ENCODE measurements at places on chromosomes 5 and 9. TPM values are rescaled to one million over a fixed set of nuclear protein-coding genes. Genes with fewer than 3 reads are reported as not detected.

GRCh38 chr9:76962732-76963131, 56.7 kb upstream of the FOXB2 start:
- H3K27ac ChIP-seq: no peak overlapping the region
- no peaks in the 10 kb centered on the region for H3K27me3 ChIP-seq
- H3K4me3 ChIP-seq: no peak overlapping the region
- no peaks in the 10 kb centered on the region for H3K4me1 ChIP-seq
- no peak for DNase-seq
- no peaks in the 10 kb centered on the region for H3K36me3 ChIP-seq

GRCh38 chr9:70747261-70747718, 332.8 kb upstream of the KLF9 start:
- H3K4me3 ChIP-seq: no peak overlapping the region
- no peak for DNase-seq
- no peaks in the 10 kb centered on the region for H3K4me1 ChIP-seq
- no peaks in the 10 kb centered on the region for H3K36me3 ChIP-seq
- H3K27me3 ChIP-seq: no peaks in the 10 kb centered on the region

- no peaks in the 10 kb centered on the region for H3K36me3 ChIP-seq
- no peak overlapping the region for H3K27ac ChIP-seq
- H3K27me3 ChIP-seq: no peaks in the 10 kb centered on the region
- no peak overlapping the region for H3K4me3 ChIP-seq
- DNase-seq: no peak
These were observed 269.8 kb downstream of the NR3C1 start for GRCh38 chr5:143133721-143134120.

DNA sequence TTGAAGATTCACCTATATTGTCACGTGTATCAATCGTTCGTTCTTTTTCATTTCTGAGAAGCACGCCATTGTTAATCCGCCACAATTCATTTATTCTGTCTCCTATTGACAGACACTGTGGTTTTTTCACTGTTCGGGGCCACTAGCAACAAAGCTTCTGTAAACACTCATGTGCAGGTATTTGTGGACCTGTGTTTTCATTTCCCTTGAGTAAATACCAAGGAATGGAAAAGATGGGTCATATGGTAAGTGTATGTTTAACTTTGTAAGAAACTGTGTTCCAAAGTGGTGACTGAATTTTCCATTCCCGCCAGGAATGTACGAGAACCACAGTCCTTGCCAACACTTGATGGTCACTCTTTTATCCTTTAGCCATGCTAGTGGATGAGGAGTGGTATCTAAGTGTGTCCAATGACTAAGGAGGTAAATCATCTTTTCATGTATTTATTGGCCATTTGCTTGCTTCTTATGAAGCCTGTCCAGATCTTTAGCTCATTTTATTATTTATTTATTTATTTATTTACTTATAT, 10.7 kb downstream of the ABO start:
- no peak for DNase-seq
- no peaks in the 10 kb centered on the region for H3K4me1 ChIP-seq
- H3K36me3 ChIP-seq: no peaks in the 10 kb centered on the region
- H3K4me3 ChIP-seq: no peak overlapping the region

DNA sequence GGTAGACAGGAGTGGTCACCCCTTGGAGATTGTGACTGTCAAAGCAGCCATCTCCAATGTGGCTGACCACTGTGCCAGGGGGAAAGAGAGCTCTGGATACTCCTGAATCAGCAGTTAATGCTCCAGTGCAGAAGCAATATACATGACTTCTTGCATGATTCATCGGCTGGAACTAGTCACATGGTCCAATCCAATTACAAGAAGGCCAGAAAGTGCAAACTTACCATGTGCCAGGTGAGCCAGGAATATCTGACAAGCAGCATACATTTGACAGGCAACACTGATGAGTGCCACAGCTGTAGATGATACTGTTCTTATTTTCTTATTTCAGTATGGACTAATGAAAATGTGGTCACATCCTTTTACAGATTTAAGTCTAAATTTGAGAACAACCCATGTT, 440.0 kb upstream of the MPDZ start:
- H3K27ac ChIP-seq: no peak overlapping the region
- no peaks in the 10 kb centered on the region for H3K36me3 ChIP-seq
- no peaks in the 10 kb centered on the region for H3K4me1 ChIP-seq
- no peaks in the 10 kb centered on the region for H3K27me3 ChIP-seq
- no peak for DNase-seq

GRCh38 chr5:99179206-99179605, 250.4 kb upstream of the CHD1 start:
- no peaks in the 10 kb centered on the region for H3K36me3 ChIP-seq
- no peak overlapping the region for H3K4me3 ChIP-seq
- no peak for DNase-seq
- no peaks in the 10 kb centered on the region for H3K4me1 ChIP-seq
- no peaks in the 10 kb centered on the region for H3K27me3 ChIP-seq

GRCh38 chr9:134709512-134710270, 68.1 kb downstream of the COL5A1 start:
- H3K4me3 ChIP-seq: no peak overlapping the region
- H3K27me3 ChIP-seq: no peaks in the 10 kb centered on the region
- no peak overlapping the region for H3K27ac ChIP-seq
- no peaks in the 10 kb centered on the region for H3K36me3 ChIP-seq
- DNase-seq: no peak

GRCh38 chr5:15993334-15993733, 186.3 kb downstream of the MARCHF11 start:
- no peaks in the 10 kb centered on the region for H3K4me1 ChIP-seq
- H3K4me3 ChIP-seq: no peak overlapping the region
- no peak for DNase-seq
- H3K36me3 ChIP-seq: no peaks in the 10 kb centered on the region
- H3K27ac ChIP-seq: no peak overlapping the region

DNA sequence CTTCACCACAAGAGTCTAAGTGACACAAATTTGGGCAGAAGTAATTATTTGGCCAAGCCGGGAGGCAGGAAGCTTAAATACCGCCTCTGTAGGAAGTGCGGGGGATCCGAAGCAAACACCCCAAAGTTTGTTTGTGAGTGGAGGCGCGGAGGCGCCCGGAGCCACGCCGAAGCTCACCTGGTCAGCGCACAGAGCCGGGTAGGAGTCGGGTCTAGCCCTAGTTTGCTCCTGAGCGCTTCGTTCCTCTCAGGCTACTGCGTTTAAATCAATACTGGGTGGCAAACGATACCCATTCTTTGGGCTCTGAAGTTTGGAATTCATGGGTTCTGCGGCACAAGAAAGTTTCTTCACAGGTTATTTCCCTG, 855 bp downstream of the MCC start:
- H3K4me1 ChIP-seq: no peaks in the 10 kb centered on the region
- H3K27me3 ChIP-seq: peaks cover 14% of the 10 kb centered on the region
- H3K36me3 ChIP-seq: no peaks in the 10 kb centered on the region
- peak overlapping the region; percentile 31 for H3K4me3 ChIP-seq

- H3K4me3 ChIP-seq: no peak overlapping the region
- H3K4me1 ChIP-seq: no peaks in the 10 kb centered on the region
- no peak overlapping the region for H3K27ac ChIP-seq
- DNase-seq: no peak
- no peaks in the 10 kb centered on the region for H3K36me3 ChIP-seq
These were observed 358.9 kb downstream of the ICE1 start for GRCh38 chr5:5781335-5781734.

DNA sequence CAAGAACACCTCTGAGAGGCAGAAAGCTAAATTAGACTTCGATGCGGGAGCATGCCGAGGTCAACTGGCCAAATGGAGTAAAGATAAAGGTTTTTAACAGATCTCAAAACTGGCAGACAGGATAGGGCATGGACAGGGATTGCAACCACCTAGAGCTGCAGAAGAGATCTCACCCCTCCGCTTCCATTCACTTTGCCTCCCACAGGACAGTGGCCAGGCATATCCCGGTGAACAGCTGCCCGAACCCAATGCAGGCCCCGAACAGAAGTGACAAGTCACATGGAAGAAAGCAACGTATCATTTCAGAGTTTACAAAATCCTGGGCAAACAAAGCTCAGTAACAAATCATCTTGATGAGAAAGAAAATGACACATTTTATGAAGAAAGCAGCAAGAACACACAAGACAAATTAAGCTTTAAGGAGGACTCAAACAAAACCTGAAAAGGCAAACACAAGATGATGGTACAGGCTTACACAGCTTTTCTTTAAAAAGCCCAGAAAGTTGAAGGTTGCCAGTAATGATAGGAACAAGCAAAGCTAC, 18.4 kb downstream of the RNF130 start:
- H3K36me3 ChIP-seq: no peaks in the 10 kb centered on the region
- no peak overlapping the region for H3K27ac ChIP-seq
- DNase-seq: no peak
- H3K4me3 ChIP-seq: no peak overlapping the region
- H3K27me3 ChIP-seq: no peaks in the 10 kb centered on the region

DNA sequence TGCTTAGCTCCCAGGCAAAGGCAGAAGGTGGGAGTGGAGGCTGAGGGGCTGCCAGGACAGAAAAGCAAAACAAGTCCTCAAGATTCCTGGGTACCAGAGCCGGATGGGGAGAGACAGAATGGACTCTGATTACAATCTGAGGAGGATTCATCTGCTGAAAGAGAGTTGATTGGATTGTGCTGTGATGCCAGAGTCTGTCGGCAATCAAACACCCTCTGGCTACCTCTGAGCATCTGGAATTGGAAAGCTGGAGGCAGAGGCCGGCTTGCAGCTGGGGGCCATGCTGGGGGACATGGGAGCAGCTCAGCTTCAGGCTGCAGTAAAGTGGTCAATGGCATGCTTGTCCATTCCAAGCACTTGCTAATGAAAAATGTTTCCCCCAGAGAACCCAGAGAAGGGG, 59.3 kb downstream of the ASTN2 start:
- no peak for DNase-seq
- H3K4me1 ChIP-seq: no peaks in the 10 kb centered on the region
- H3K4me3 ChIP-seq: no peak overlapping the region
- no peak overlapping the region for H3K27ac ChIP-seq

DNA sequence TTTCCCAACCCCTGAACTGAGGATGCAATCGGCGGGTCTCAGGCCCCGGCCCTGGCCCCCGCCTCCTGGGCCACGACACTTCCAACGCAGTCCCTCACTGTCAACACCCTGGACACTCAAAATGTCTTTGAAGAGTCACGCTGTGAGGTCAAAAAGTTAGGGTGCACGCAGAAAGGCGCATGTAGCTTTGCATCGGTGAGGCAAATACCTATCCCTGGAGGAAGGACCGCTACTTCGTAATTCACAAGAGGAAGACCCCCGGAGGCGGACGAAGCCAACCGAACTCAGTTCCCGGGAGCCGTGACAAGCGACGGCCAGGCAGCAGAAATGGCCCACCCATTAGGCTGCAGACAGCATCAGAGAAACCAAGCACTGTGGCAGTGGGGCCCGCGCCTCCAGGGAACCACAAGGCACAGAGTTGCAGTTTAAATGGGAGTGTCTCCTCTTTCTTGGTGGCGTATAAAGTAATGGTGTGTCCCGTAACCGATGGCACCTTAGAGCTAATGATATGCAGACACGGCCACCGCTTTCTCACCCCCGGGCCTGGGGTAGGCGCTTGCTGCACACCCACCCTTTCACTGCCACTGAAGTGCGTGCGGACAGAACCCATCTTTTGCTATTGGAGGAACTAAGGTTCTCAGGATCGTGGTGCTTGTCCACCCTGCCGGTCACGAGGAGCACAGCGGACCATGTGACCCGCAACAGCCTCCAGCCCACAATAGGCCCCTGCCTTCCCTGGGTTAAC, 9.0 kb downstream of the ADAMTS2 start:
- DNase-seq: peak; percentile 55
- no peak overlapping the region for H3K4me3 ChIP-seq
- H3K36me3 ChIP-seq: no peaks in the 10 kb centered on the region
- H3K4me1 ChIP-seq: no peaks in the 10 kb centered on the region

GRCh38 chr5:149782895-149783586, 52.9 kb downstream of the PPARGC1B start:
- no peak for DNase-seq
- no peak overlapping the region for H3K27ac ChIP-seq
- H3K4me1 ChIP-seq: no peaks in the 10 kb centered on the region
- H3K4me3 ChIP-seq: no peak overlapping the region
- H3K36me3 ChIP-seq: no peaks in the 10 kb centered on the region
- no peaks in the 10 kb centered on the region for H3K27me3 ChIP-seq

DNA sequence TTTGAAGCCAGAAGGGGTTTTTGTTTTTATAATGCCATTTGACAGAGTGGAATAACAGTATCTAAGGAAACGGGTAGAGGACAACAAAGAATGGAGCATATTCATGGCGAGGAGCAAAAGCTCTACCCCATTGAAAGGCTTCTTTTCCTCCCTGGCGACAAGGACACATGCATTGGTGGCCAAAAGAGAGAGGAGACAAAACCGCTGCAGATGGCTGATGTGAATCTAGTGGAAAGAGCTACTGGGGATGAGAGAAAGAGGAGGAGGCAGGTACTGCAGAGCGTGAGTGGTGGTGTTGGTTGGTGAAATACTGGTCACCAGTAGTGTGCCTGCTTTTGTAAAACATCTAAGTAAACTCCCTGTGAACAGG, 491 bp downstream of the APC start:
- no peaks in the 10 kb centered on the region for H3K4me1 ChIP-seq
- no peaks in the 10 kb centered on the region for H3K36me3 ChIP-seq
- no peak for DNase-seq
- peak overlapping the region; percentile 56 for H3K4me3 ChIP-seq
- H3K27me3 ChIP-seq: no peaks in the 10 kb centered on the region

DNA sequence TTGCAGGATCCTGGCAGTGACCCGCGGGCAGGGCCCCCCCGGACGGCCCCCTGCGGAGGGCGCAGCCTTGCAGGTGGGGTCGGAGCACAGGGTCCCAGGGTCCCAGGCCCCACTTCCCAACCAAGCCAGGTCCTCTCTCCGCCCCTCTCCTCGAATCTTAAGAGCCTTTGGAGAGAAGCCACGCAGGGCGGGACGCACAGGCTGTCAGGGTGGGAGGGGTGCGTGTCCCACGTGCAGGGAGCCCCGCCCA, 18.4 kb upstream of the EGFL7 start:
- DNase-seq: peak; percentile 91
- no peaks in the 10 kb centered on the region for H3K36me3 ChIP-seq
- peak overlapping the region; percentile 31 for H3K4me3 ChIP-seq
- H3K27ac ChIP-seq: peak overlapping the region; percentile 26

- H3K27ac ChIP-seq: peak overlapping the region; percentile 18
- H3K4me1 ChIP-seq: no peaks in the 10 kb centered on the region
- H3K36me3 ChIP-seq: no peaks in the 10 kb centered on the region
- no peak overlapping the region for H3K4me3 ChIP-seq
- no peaks in the 10 kb centered on the region for H3K27me3 ChIP-seq
These were observed 60.9 kb upstream of the SLC2A8 start for GRCh38 chr9:127336086-127336485.

- no peak for DNase-seq
- H3K4me1 ChIP-seq: peaks cover 26% of the 10 kb centered on the region
- peak overlapping the region; percentile 87 for H3K27ac ChIP-seq
- peak overlapping the region; percentile 76 for H3K4me3 ChIP-seq
These were observed 1.2 kb downstream of the RIC1 start for GRCh38 chr9:5630081-5630507.

Gene KCNN2
- 2.7 TPM for total RNA-seq

Gene CNTNAP3
- 1.8 TPM for total RNA-seq

Gene TGFBR1
- 12.5 TPM for total RNA-seq

Gene SH3GL2
- total RNA-seq: not detected

Gene ZFP37
- 0.28 TPM for total RNA-seq

Gene NR6A1
- 3.0 TPM for total RNA-seq

Gene SLC25A51
- total RNA-seq: 10.0 TPM

Gene TNFSF15
- 0.07 TPM for total RNA-seq

Gene BRINP1
- 0.12 TPM for total RNA-seq

Measured in right lobe of liver (tissue), 6 donors.